ENCODE measurements at places on chromosomes 16 and 17.

DNA sequence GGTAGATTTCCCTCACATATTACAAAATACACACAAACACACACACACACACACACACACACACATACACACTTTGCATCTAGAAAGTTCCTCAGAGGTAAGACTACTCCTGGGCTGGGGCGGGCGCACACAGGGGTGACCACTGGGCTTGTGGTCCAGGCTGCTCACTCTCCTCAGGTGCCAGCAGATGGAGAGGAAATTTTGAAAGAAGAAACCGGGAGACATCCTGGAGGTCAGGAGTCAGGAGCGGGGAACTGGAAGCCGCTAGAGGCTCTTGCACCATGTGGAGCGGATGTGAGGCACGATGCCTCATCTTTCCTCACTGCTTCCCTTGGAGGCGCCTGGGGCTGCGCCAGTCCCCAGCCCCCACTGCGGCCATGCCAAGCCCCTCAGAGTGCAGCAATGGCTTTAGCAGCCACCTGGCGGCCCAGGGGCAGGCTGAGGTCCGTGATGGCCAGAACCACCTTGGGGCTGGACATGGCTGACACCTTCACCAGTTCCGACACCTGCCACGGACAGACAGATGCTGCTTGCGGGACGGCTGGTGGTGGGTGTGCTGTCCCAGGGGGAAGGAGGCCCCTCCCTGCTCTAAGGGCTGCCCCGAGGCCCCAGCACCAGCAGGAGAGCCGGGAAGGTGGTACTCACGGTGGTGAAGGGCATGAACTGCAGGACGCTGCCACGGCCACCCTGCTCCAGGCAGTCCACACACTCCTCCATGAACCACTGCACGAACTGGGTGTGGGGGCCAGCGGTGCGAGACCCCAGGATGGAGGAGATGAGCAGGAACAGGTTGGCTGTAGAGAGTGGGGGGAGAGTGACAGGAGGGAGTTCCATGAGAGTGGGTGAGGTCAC, 4.1 kb downstream of the CSF3 start:
- DNase-seq: no peak

GRCh38 chr17:31623990-31624389, 232.5 kb downstream of the RAB11FIP4 start:
- no peak for DNase-seq

DNA sequence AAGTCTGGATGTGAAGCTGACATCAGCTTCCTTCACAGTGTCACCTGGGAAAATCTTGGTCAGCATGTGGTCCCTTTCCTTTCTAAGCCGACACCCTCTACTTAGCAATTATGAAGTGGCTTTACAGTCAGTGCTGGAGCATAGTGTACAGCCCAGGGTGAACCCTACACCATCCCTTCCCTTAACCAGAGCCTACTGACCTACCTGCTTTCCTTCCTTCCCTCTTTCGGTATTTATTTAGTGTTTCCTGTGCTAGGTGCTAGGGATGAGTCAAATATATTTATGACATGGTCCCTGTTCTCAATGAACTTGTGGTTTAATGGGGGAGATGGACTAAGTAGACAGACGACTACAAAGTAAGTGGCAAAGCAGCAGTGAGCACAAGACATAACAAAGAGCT, 77.5 kb downstream of the CDK5R1 start:
- DNase-seq: no peak

- no peak for DNase-seq
Observed at GRCh38 chr17:47837401-47838039, 3.6 kb downstream of the SCRN2 start.

- no peak for DNase-seq
Observed at GRCh38 chr17:64003526-64004121, 5.5 kb downstream of the PRR29 start.

GRCh38 chr16:15830832-15831451, 25.9 kb downstream of the MYH11 start:
- DNase-seq: no peak

DNA sequence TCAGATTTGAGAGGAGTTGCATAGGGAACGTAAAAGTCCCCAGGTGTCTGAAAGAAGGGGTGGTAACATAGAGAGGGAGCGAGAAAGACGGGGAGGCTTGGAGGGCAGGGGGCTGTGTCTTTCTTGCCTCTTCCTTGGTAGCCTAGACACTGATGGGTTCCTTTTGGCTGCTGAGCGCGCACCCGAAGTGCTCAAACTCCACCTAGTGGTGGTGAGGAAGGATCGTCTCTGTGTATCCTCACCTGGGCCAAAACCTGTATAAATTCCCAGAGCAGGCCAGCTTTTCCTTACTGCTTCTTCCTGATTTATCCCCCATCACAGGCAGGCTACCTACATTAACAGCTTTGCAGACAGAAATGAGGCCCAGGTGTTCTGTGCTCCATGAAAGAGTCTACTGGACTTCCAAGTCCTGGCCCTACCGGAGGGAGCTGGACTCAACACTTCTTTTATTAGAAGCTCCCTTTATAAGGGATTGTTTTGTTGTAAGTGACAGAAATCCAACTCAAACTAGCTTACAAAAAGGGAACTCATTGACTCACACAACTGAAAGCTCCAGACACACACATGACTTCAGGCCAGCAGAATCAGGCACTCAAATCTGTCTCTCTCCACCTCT, 5.5 kb upstream of the SLC25A35 start:
- peak; percentile 77 for DNase-seq

- no peak for DNase-seq
Observed at GRCh38 chr16:48918520-48919258, 308.7 kb upstream of the N4BP1 start.

- peak; percentile 93 for DNase-seq
Observed at GRCh38 chr16:85393674-85394451, 219.3 kb upstream of the GSE1 start.

DNA sequence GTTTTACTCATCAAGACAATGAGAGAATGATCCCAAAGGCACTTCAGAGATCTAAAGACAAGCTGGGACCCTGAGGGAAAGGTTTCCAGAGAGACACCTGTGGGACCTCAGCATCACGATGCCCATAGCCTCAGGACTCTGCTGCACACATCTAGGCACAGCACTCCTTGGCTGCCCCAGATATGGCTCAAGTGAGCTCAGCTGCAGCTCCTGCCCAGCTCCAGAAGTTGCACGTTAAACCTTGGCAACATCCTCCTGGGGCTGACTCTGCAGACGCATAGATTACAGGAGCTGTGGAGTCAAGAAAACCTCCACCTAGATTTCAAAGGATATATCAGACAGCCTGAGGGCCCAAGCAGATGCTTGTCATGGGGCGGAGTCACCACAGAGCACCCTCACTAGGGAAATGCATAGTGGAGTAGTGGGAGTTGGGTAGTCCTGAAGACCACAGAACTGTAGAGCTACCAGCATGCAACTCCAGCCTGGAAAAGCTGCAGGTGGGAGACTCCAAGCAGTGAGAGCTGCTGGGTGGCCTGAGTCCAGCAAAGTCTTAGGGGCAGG, 582.0 kb downstream of the CDH11 start:
- DNase-seq: no peak

GRCh38 chr17:7207120-7208001, 12.3 kb downstream of the DLG4 start:
- DNase-seq: no peak

DNA sequence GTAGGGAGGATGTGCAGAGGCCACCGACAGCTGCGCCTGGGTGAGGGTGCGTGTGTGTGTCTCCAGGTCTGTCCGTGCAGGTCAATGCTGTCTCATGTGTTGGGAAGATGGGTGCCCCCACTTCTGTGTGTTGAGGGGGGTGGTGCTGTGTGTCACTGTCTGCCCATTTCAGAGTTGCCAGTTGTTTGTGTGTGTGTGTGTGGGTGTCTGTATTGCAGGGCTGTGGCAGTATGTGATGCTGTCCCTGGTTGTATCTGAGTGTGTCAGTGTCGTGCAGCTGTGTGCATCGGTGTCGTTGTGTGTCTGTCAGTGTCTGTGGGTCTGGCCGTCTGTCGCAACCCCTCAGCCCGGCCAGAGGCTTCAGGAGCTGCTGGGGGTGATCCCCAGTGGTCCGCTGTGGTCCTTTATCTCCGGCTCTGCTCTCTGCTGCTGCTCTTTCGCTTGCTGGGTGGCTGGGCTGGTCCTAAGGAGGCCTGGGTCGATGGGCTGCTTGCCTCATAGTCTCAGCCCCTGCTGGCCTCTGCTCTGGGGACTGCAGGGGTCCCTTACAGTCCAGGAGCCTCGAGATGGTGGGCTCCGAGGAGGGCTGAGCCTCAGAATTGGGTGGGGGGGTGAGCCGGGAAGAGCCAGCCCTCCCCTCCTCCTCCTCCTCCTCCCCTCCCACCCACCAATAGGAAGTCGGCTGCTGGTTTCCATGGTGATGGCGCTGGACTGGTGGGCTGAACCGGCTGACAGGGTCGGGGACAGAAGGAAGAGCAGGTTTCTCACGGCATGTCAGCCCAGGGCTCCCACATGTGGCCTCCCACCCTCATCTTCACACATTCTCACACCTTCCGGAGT, at the start of gene TSPOAP1:
Gene TSPOAP1 (minus strand): TSS at position 601 of the 840 bp plus-strand sequence. CDS start 875 bp downstream, outside the sequence.
- peak; percentile 74 for DNase-seq

GRCh38 chr17:28370035-28370743, at the start of gene VTN:
Gene VTN (minus strand): TSS chr17:28370307. CDS start chr17:28370203, 104 bp downstream.
- no peak for DNase-seq

- DNase-seq: no peak
Observed at GRCh38 chr16:30114411-30114810, 1.1 kb upstream of the GDPD3 start.

DNA sequence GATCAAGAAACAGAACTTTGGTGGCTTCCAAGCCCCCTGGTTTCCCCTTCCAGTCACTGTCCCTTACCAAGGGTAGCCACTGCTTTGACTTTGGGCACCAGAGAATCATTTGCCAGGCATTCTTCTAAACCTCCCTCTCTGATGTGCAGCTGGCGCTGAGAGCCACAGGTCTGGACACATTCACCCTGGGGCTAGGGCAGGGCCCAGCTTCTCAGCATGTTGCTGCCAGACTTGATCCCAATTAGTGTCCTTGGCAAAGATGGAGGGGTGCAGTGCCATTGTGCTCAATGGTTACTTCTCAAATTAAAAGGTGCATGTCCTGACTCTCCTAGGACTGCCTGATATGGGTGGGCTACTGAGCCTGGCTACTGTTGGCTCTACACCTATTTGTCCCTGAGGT, 7.6 kb upstream of the SLC47A2 start:
- DNase-seq: no peak

- no peak for DNase-seq
Observed at GRCh38 chr17:38741461-38741860, 6.7 kb downstream of the PCGF2 start.

GRCh38 chr16:76118344-76118743, 158.9 kb upstream of the CNTNAP4 start:
- DNase-seq: no peak

GRCh38 chr17:14693382-14693781, 392.5 kb downstream of the HS3ST3B1 start:
- no peak for DNase-seq

- no peak for DNase-seq
Observed at GRCh38 chr17:12362853-12363455, 302.7 kb upstream of the MYOCD start.

DNA sequence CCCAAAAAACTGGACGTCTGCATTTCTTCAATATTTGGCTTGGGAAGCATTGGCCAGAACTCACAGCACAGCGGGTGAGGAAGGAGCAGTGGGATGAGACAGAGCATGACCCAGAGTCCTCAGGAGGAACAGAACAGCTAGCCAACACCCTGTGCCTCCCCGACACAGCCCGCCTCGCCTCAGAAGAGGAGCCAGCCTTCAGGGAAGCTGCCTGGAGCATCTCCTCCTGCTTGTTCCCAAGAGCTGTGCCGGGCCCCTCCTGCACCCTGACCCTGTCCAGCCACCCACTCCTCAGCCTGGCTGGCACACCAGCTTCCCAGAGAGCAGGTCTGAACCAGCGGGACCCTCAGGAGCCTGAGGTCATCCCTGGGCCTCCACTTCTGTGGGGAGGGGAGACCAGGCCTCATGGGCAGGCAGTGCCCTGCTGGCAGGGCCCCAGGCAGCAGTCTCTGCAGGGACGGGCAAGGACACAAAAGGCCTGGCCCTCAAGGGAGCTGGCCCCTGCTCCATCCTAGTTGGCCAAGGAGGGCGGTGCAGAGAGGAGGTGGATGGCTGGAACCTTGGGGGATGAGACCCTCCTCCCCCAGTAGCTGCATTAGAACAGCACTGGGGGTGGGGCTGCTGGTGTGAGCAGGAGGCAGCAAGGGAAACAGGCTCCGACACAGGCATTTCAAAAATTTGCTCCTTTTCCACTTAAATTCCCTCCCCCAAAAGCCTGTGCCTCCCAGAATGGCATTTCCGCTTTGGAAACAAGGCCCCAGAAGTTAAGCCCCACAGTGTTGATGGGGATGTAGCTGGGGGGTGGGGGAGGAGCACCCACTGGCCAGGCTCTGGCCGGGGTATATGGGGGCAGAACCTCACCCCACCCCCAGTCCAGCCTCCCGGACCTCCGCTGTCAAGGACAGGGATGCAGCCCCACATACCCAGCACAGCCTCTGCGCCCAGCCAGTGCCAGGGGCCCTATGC, 1.8 kb upstream of the BCAR1 start:
- no peak for DNase-seq

DNA sequence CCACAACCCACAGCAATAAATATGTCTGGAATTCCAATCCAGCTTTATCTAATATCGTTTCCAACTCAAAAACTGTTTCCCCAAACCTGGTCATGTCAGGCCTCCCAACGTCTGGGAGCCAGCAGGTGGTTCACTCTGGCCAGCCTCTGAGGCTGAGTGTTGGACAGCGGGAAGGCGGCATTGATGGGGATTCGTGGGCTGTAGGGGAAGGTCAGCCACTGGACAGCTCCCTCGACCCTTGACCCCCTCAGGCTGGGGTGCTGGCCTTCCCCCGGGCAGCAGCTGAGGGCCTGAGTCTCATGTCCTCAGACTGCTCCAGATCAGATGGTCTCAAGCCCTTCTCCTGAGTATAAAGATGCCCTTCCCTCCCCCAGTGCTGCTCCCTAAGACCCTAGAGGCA, 50.2 kb downstream of the SDK2 start:
- DNase-seq: no peak

DNA sequence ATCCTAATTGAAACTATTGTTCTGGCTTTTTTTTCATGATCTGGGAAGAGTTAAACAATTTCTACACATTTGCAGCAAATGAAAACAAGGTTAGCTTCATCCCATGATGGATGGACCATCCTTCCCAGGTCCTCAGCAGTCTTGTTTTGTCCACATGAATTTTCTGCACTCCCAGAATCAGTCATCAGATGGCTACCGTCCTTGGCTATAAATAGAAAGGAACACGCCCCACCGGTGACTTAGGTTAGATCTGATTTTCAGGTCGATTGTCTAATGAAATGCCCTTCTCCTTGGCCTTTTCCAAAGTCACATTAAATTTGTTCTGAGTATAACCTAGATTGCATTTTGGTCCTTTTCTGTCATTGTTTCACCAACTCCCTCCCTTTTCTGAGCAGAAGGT, 41.4 kb upstream of the NOL11 start:
- DNase-seq: no peak

DNA sequence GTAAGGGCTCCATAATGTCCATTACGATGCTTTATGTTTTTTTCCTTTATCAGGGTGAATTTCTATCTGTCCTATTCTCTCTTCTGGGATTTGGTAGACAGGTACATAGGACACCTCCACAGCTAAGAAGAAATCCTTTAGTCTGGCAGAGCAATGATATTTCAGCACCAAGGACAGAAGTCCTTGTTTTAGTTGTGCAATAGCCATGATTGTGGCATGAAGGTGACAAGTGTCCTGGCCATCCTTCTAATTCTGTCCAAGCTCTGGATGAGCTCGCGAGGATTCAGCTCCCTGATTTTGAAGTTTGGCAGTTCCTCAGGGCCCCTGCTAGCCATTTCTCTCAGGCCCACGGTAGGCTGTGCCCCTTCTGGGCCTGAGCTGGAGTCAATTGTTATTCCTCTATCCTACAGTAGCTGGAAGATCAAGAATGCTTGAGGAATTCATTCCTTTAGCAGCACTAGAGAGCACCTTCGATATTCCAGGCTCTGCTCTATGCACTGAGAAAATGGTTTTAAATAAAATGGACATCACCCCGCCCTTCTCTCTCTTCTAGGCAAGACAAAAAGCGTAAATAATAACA, 320.8 kb downstream of the XYLT1 start:
- DNase-seq: no peak

Measured in GM19239 (cell line).